ENCODE measurements at places on chromosomes 12 and 14.

DNA sequence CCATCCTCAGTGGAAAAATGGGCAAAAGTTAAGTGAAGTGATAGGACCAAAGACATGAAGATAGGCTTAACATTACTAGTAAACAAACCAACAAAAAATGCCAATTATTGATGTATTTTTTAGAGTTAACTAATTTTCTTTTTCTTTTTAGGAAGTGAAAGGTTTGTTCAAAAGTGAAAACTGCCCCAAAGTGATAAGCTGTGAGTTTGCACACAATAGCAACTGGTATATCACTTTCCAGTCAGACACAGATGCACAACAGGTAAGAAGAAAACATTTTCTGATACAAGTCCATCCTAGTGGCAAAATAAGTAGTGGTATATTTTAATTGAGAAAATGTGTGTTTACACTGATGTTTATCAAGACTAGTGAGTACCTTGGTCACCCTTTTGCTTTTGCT is 39.6 kb downstream of the LARP4 start:
- no peak for DNase-seq

GRCh38 chr14:104701383-104702076 is 12.1 kb downstream of the INF2 start:
- no peak for DNase-seq

DNA sequence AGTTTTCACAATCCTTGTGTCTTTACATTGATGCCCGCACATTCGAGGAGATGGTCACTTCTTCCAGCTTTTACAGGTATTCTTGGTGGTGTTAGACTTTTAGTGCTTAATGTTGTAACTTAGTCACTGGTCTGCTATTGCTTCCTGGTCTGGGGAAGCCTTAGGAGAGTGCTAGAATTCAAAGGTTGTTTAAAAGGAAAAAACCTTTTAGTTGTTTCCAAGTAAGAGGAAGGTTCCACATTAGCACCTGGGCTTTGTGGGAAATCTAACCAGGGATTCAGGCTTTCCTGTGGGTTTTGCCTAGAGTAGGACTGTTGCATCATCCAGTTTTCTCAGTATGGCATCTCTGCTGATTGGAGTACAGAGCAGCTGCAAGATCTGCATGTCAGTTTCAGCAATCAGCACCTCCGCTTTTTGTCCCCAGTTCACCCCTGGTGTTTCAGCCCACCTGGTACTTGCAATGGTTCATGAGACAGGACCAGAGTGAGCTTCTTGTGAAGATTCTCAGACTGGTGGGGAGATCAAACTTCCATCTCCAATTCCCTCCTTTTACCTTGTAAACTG is 44.0 kb upstream of the PLBD1 start:
- DNase-seq: no peak

- no peak for DNase-seq
Measured at GRCh38 chr12:101698800-101699347, 1.4 kb downstream of the CHPT1 start.

GRCh38 chr14:68622856-68623255 is 170.0 kb downstream of the ZFP36L1 start:
- no peak for DNase-seq

- no peak for DNase-seq
Measured at GRCh38 chr14:92551044-92551841, 37.7 kb downstream of the RIN3 start.

GRCh38 chr12:84696908-84697540 is 215.6 kb downstream of the SLC6A15 start:
- no peak for DNase-seq

GRCh38 chr14:63857466-63858030 is 4.7 kb downstream of the SYNE2 start:
- DNase-seq: peak; percentile 34

DNA sequence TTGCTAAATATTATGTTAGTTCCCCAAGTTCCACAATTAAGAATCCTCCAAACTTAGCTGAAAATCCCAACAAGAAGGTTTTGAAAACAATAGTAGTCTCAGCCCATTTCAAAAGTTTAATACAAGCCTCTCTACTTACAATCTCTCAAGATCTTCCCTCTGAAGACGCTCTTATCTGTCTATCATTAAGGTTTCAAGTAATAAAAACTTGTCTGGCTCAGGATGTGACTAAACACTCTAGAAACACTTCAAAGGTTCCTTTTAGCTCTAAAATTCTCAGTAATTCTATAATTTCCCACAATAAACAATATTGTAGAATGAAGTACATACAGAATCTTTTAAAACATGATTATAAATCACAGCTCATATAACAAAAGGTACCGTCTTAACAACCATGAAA is 16.3 kb downstream of the YAF2 start:
- no peak for DNase-seq

DNA sequence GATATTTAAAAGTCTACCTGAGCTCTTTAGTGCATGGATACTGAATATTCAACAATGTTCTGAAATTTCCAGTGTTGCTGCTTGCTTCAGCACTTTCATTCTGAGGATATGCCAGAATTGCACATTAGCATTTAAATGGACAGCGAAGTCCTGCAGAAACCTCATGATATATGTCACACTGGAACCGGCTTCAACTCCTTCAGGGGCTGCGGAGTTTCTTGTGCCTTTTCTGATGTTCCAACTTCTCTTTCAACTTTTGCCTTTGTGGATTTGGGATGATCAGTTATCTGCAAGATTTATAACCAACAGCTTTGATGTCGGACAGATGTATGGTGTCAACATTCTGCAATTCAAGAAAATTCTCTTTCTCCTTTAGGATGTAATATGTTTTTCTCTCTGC is 142.5 kb upstream of the LMNTD1 start:
- DNase-seq: no peak

GRCh38 chr12:5345534-5345933 is 86.4 kb upstream of the NTF3 start:
- no peak for DNase-seq
